ENCODE measurements at places on chromosomes 6 and 20.

- DNase-seq: no peak
Measured at GRCh38 chr6:100965067-100965466, 83.9 kb upstream of the ASCC3 start.

DNA sequence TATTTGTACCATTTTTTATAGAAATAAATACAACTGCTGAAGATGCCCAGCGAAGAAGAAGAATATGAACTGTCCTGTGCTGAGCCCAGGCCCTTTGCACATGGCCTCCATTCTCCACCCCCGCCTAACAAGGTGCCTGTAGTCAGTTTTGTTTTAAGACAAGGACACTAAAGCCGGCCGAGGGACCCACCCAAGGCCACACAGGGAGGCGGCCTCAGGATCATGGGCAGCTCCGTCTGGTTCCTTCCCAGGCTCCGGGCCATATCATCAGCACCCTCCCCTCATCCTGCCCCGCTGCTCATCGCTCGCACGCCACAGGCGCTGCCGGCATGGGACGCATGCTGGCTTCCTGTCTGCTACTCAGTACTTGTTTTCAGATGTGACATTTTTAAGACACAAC, 21.3 kb downstream of the PSMG4 start:
- no peak for DNase-seq

DNA sequence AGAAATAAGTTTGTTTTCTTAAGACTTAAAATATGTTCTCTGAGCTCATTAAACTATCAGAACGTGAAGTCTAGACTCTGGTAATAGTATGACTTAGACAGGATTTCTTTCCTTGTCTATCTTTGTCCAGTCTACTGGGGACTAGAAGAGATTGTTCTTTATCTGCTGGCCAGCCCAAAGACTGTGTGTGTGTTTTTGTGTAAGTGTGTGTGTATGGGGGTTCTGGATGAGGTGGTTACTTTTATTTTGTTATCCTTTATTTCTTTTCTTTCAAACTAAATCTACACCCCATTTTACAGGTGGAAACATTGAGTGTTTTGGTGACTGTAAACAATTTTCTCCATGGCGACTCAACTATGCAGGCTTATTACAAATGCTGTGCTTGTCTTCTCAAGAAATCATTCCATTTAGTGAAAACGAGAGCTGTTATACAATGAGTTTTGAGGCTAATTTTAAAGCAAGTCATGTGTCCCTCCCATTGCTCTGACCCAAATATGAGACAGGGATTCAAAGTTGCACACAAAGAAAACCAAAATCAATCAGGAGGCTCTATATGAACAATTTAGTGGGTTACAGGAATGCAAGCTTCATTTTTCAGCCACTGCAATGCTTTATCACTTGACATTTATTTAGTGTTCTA, 97.6 kb downstream of the ELOVL5 start:
- peak; percentile 37 for DNase-seq

GRCh38 chr6:2884804-2885203, 18.3 kb downstream of the SERPINB9 start:
- no peak for DNase-seq

- no peak for DNase-seq
Measured at GRCh38 chr20:20000211-20000968, 16.8 kb upstream of the NAA20 start.
